Bone marrow (tissue), 2 donors: ENCODE measurements at places on chromosomes 1 and 21.

DNA sequence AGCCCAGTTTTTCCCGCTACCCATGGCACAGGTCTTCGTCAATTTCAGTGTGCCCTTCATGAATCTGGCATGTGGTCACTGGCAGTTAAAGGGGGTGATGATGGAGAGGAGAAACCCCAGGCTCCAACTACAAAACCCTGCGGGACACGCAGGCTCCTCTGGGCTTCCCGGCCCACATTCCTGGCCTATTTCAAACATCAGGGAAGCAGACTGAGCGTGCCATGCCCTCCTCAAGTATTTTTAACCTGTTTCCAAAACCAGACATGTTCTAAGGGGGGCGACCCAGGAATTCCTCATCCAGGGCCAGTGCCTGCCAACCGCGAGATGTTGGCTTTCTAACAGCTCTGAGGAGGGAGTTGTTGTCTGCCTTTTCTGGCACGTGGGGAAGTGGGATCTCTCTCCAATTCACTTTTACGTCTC is 85.1 kb downstream of the CAPZB start:
- DNase-seq, result no peak

GRCh38 chr21:27548486-27548885 is 581.6 kb upstream of the ADAMTS5 start:
- no peak for DNase-seq

DNA sequence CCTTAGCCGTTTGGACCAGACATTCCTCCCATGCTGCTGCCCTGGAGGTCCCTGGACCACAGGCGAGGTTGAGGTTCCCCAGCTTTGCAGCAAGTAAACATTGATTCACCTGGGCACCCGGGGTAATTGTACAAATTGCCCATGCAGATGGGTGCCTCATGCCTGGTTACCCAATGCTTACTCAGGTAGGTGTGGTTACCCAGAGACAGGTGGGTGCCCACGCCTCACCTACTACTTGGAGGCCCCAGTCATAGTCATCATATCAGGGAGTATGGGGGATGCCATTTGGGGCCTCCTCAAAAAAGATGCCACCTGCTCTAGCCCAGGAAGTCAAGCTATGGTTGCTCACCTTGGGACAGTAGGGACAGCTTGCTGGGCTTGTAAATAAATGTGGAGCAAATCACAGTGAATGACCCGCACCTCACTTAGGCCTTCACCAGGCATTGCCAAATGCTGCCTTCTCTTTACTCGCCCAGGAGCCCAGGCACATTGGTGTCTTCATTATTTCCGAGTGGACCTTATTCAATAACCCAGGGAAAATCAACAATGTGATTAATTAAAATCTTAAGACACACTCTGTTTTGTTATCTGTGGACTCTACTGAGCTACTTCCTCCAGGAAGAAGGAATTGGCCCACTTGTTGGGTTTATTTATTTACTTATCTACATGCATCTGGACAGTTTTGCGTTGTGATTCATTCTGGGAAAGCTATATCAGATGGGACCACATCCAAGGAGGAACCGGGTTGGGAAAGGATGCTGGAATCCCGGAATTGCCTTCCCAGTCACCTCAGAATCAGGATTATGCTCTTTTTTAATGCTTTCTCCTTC is 35.6 kb upstream of the GRHL3 start:
- DNase-seq, result no peak

- DNase-seq, result no peak
These were observed 912.6 kb downstream of the TTLL7 start for GRCh38 chr1:83086346-83086745.

- no peak for DNase-seq
These were observed 57.5 kb downstream of the PCP4 start for GRCh38 chr21:39924577-39925308.

GRCh38 chr1:1243266-1243660 is 3.3 kb downstream of the C1QTNF12 start:
- no peak for DNase-seq

DNA sequence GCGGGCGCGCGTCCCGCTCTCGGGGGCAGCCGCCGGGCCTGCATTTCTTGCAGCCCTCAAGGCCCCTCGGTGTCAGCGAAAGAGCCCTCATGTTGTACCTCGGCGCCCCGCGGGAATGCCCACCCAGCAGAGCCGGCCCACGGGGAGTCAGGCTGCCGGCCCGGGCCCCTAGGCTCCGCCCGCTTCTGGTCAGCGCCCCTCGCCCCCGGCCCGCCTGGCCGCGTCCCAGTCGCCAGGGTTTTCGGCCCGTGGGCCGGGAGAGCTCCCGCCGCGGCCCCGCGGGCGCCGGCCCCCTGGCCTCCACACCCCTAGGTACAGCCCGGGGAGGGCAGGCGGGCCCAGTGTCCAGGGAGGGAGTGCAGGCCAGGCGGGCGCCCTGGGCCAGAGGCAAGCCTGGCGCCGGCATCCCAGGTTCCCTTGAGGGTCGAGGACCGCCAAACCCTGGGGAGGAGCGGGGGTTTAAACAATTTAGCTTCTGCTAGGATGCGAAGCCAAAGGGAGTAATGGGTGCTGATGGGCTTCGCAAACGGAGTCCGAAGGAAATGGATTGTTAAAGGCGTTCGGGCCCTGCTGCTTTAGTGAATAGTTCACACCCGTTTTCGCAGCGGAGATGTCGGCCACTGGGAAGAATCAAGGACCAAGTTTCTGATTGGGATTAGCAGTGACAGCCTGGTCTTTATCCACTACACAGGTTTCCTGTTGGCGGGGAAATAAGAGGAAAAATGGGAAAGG is 486 bp upstream of the KCNA3 start:
- no peak for DNase-seq

- no peak for DNase-seq
These were observed 91.4 kb upstream of the RAVER2 start for GRCh38 chr1:64653466-64653865.

GRCh38 chr1:39295901-39296300 is 91.4 kb downstream of the MACF1 start:
- no peak for DNase-seq

- DNase-seq, result no peak
These were observed 126.1 kb downstream of the NAV1 start for GRCh38 chr1:201665036-201665435.
